ENCODE measurements at places on chromosomes 4 and X. TPM values are rescaled to one million over a fixed set of nuclear protein-coding genes. Genes with fewer than 3 reads are reported as not detected.
A peak's percentile ranks its signal among the peaks of the same experiment; 100 is the strongest.

GRCh38 chr4:123216946-123217345 is 179.6 kb upstream of the SPRY1 start:
- no peaks in the 10 kb centered on the region for H3K27me3 ChIP-seq
- DNase-seq: no peak
- H3K4me1 ChIP-seq: no peaks in the 10 kb centered on the region
- H3K27ac ChIP-seq: no peak overlapping the region

DNA sequence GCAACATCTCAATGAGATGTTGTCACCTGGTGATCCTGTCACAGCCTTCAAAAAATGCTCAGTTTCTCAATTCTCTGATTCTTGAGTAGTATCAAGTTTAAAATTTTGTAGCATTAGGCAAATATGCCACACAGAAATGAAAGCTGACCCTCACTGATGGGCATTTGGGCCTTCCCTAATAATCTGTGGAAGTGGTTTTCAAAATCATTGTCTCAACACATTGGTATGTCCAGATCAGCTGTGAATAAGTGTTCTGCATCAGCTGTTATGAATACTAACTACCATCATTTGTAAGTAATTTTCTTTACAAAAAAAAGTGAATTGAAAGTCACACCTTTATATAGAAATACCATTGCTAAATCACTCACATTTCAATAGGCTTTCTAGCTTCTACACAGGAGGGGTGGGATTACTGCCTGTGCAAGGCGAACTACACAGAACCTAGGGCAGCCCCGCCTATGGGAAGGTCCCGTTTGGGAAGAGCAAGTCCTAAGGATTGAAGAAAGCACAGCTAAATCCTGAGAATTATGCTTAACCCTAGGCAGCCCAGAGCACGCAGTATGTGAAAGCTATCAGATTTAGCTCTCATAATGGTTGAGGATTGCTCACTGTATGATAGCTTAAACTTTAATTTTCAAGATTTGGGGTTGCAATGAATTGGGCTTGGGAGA is 73.4 kb downstream of the GPC3 start:
- H3K4me3 ChIP-seq: no peak overlapping the region
- no peaks in the 10 kb centered on the region for H3K36me3 ChIP-seq
- DNase-seq: no peak

PWWP3B gene
- not detected for total RNA-seq

DNA sequence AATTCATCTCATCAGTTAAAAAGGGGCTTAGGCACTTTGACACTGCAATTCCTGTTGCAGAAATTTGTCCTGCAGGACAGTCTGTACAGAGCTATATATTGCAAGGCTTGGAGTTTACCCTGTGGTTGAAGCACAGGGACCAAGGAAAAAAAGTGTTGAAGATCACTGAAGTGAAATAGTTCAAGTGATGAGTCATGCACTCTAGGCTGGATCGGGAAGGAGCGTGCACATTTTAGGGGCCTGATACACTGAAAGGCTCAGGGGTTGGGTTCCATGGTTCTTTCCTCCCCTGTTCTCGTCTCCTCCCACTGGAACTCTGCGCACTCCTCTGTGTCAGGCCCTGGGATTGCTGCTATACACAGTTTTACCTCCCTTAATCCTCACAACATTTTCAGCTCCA is 104.9 kb upstream of the ARMCX2 start:
- H3K4me3 ChIP-seq: no peak overlapping the region
- DNase-seq: no peak
- no peaks in the 10 kb centered on the region for H3K4me1 ChIP-seq
- H3K27ac ChIP-seq: no peak overlapping the region

ZFP42 gene
- not detected for total RNA-seq

- no peaks in the 10 kb centered on the region for H3K27me3 ChIP-seq
- H3K4me1 ChIP-seq: peaks cover 37% of the 10 kb centered on the region
Measured at GRCh38 chr4:915595-915994, 16.5 kb downstream of the GAK start.

GRCh38 chr4:41746440-41747229 is 1.9 kb downstream of the PHOX2B start:
- no peak for DNase-seq
- no peaks in the 10 kb centered on the region for H3K36me3 ChIP-seq
- no peak overlapping the region for H3K4me3 ChIP-seq
- H3K4me1 ChIP-seq: no peaks in the 10 kb centered on the region

DNA sequence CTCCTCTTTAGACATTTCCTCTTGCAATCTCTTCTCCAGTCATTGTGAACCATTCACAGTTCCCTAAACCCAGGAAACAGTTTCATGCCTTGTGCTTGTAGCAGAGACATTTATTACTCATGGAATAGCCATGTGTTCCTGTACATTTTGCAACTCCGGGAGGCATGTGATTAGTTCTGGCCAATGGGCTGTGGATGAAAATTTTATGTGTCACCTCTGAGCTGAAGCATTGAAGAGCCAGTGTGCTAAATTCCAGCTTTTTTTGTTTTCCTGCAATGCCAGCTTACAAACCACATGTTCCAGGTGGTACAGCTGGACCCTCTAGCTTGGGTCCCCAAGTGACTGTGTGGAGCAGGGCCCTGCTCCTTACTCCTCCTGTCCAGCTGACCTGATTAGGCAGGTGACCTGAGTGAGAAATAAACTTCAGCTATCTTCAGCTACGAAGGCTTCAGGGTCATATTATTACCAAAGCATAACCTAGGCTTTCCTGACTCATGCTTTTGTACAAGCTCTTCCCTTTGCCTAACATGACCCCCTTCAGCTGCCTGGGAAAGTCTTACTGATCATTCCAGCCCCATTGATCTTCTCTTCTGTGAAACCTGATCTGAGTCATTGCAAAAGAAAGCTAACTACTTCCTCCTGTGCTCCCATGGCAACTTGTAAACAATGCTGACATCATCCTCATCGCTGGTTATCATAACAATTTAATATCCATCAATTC is 200.4 kb downstream of the PTTG2 start:
- no peaks in the 10 kb centered on the region for H3K36me3 ChIP-seq
- H3K27ac ChIP-seq: peak overlapping the region; percentile 15
- H3K4me3 ChIP-seq: no peak overlapping the region
- no peaks in the 10 kb centered on the region for H3K27me3 ChIP-seq
- DNase-seq: peak; percentile 10

RHOH gene
- total RNA-seq: 249 TPM

GRCh38 chr4:6727081-6727942 is 11.3 kb downstream of the BLOC1S4 start:
- no peaks in the 10 kb centered on the region for H3K36me3 ChIP-seq
- no peak overlapping the region for H3K27ac ChIP-seq
- DNase-seq: no peak
- H3K27me3 ChIP-seq: no peaks in the 10 kb centered on the region
- no peak overlapping the region for H3K4me3 ChIP-seq
- H3K4me1 ChIP-seq: peaks cover 3% of the 10 kb centered on the region

DNA sequence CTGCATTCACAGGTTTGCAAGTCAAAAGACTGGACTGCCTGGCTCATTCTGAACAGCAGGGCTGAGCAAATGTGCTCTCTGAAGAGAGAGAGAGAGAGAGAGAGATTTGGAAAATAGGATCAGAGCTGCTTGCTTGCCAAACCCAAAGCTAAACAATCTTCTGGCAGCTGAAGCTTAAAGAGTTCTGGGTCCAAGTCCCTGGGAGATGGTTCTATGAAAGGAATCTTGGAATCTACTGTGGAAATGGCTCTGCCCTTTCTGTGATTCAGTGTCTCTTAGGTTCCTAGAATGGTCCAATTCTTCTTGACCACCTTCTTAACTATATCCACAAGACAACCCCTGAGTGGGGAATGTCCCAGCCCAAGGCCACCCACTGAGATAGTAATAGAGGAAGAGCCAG is 66.1 kb upstream of the EFNB1 start:
- H3K27me3 ChIP-seq: no peaks in the 10 kb centered on the region
- no peak for DNase-seq
- no peak overlapping the region for H3K4me3 ChIP-seq
- no peaks in the 10 kb centered on the region for H3K36me3 ChIP-seq

DNA sequence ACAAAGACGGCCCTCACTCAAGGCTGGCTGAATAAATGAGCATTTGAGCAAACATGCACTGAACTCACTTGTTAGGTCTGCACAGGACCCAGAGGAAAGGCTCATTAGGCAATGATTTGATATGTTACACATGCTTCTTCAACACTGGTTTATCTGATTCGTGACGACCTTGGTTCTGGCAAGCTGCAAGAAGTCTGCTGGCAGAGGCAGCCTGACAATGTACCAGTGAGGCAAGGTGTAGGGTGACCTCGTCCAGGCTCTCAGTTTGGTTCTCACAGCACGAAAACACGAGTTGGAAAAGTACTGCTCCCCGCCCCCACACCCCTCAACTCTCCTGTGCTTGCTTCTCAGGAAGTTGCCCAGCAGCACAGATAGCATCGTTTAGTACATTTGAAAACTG is 63.1 kb upstream of the CITED1 start:
- DNase-seq: no peak
- H3K4me1 ChIP-seq: no peaks in the 10 kb centered on the region
- no peak overlapping the region for H3K27ac ChIP-seq
- H3K4me3 ChIP-seq: no peak overlapping the region
- H3K36me3 ChIP-seq: no peaks in the 10 kb centered on the region
- H3K27me3 ChIP-seq: no peaks in the 10 kb centered on the region

GRCh38 chrX:110123331-110123782 is 120.4 kb downstream of the TMEM164 start:
- H3K27me3 ChIP-seq: no peaks in the 10 kb centered on the region
- DNase-seq: no peak
- H3K4me1 ChIP-seq: no peaks in the 10 kb centered on the region
- no peak overlapping the region for H3K27ac ChIP-seq
- H3K4me3 ChIP-seq: no peak overlapping the region

SPIN4 gene
- total RNA-seq: 2.9 TPM

- H3K4me1 ChIP-seq: no peaks in the 10 kb centered on the region
- no peaks in the 10 kb centered on the region for H3K27me3 ChIP-seq
- no peaks in the 10 kb centered on the region for H3K36me3 ChIP-seq
- H3K4me3 ChIP-seq: no peak overlapping the region
- H3K27ac ChIP-seq: no peak overlapping the region
- DNase-seq: no peak
Measured at GRCh38 chr4:135354876-135355275, 1153.3 kb upstream of the PABPC4L start.

SYTL4 gene
- not detected for total RNA-seq

- peaks cover 6% of the 10 kb centered on the region for H3K27me3 ChIP-seq
- DNase-seq: peak; percentile 1
- no peaks in the 10 kb centered on the region for H3K36me3 ChIP-seq
- H3K4me3 ChIP-seq: peak overlapping the region; percentile 65
- peaks cover 31% of the 10 kb centered on the region for H3K4me1 ChIP-seq
Measured at GRCh38 chr4:56656346-56656643, 24.8 kb downstream of the HOPX start.

MND1 gene
- total RNA-seq: not detected

- DNase-seq: no peak
- peaks cover 96% of the 10 kb centered on the region for H3K4me1 ChIP-seq
- peak overlapping the region; percentile 96 for H3K27ac ChIP-seq
- no peaks in the 10 kb centered on the region for H3K27me3 ChIP-seq
Measured at GRCh38 chr4:10106421-10107039, 10.1 kb downstream of the WDR1 start.

LINC00632 gene
- not detected for total RNA-seq

GRCh38 chr4:183504930-183505610 is at the start of gene ING2:
Gene ING2 (plus strand): TSS chr4:183505058. CDS start chr4:183505196, 138 bp downstream.
- H3K4me1 ChIP-seq: peaks cover 28% of the 10 kb centered on the region
- peaks cover 1% of the 10 kb centered on the region for H3K36me3 ChIP-seq
- peak within 1 kb of the TSS; percentile 95 for H3K4me3 ChIP-seq
- DNase-seq: no peak
- no peaks in the 10 kb centered on the region for H3K27me3 ChIP-seq

FREM3 gene
- total RNA-seq: not detected

COX7B2 gene
- not detected for total RNA-seq

GRCh38 chr4:70969076-70969475 is 24.4 kb upstream of the DCK start:
- peak overlapping the region; percentile 32 for H3K27ac ChIP-seq
- DNase-seq: no peak
- peaks cover 14% of the 10 kb centered on the region for H3K4me1 ChIP-seq
- H3K36me3 ChIP-seq: peaks cover 21% of the 10 kb centered on the region
- H3K4me3 ChIP-seq: no peak overlapping the region

- H3K27ac ChIP-seq: no peak overlapping the region
- no peaks in the 10 kb centered on the region for H3K36me3 ChIP-seq
- no peaks in the 10 kb centered on the region for H3K27me3 ChIP-seq
- H3K4me3 ChIP-seq: no peak overlapping the region
Measured at GRCh38 chrX:70172964-70173363, 4.3 kb upstream of the DGAT2L6 start.

KIT gene
- total RNA-seq: not detected

GRCh38 chr4:99759988-99760387 is 56.6 kb upstream of the DAPP1 start:
- peaks cover 43% of the 10 kb centered on the region for H3K27me3 ChIP-seq
- H3K36me3 ChIP-seq: no peaks in the 10 kb centered on the region
- no peak overlapping the region for H3K4me3 ChIP-seq
- DNase-seq: no peak

NMU gene
- not detected for total RNA-seq

GRCh38 chr4:24104158-24104565 is 214.3 kb upstream of the PPARGC1A start:
- no peak overlapping the region for H3K27ac ChIP-seq
- no peaks in the 10 kb centered on the region for H3K36me3 ChIP-seq
- H3K4me3 ChIP-seq: no peak overlapping the region
- no peaks in the 10 kb centered on the region for H3K4me1 ChIP-seq

GRCh38 chr4:7614350-7614949 is 179.7 kb upstream of the PSAPL1 start:
- H3K27me3 ChIP-seq: no peaks in the 10 kb centered on the region
- no peak overlapping the region for H3K4me3 ChIP-seq
- DNase-seq: no peak
- no peak overlapping the region for H3K27ac ChIP-seq
- H3K36me3 ChIP-seq: no peaks in the 10 kb centered on the region

GRCh38 chrX:17494216-17494615 is 119.2 kb downstream of the NHS start:
- no peak for DNase-seq
- no peak overlapping the region for H3K27ac ChIP-seq
- no peak overlapping the region for H3K4me3 ChIP-seq
- no peaks in the 10 kb centered on the region for H3K4me1 ChIP-seq
- no peaks in the 10 kb centered on the region for H3K36me3 ChIP-seq

DNA sequence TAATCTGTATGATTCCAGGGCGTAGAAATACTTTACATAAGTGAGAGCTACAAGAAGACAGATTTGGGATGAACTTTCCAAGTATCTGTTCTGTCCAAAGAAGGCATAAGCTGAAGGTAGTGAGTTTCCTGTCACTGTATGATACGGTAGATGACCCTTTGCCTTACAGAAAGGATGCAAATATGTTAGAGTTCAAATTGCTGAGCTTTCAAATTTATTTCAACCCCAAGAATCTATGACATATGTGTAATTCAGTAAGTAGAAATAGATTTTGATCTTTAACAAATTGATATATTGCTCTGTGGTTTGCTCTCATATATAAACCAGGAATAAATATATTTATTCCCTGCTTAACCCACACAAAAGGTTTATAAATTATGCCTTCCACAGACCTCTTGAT is 16.5 kb downstream of the DIPK2B start:
- H3K27me3 ChIP-seq: no peaks in the 10 kb centered on the region
- no peak overlapping the region for H3K27ac ChIP-seq
- DNase-seq: no peak
- H3K36me3 ChIP-seq: peaks cover 3% of the 10 kb centered on the region
- no peak overlapping the region for H3K4me3 ChIP-seq

All from naive thymus-derived CD8-positive, alpha-beta T cell (primary cell).